ENCODE measurements at places on chromosomes 7 and 10.

DNA sequence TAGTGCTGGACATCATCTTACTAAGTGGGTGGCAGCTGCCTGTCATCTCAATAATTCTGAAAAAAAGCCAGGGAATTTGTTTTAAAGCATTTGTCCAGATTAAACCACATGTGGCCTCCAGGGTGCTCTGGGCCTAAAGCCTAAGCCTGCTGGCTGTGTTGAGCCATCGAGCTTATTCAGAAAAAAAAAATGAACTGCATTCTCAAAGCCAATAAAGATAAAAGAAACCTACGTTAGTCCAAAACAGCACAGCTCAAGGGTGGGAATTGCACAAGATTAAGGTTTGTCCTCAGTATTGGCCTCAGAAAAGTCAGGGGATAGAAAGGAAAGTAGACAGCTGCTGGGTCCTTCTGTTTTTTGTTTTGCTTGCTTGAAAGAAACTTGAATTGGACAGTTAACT lies 22.6 kb upstream of the PRTFDC1 start:
- DNase-seq: no peak

DNA sequence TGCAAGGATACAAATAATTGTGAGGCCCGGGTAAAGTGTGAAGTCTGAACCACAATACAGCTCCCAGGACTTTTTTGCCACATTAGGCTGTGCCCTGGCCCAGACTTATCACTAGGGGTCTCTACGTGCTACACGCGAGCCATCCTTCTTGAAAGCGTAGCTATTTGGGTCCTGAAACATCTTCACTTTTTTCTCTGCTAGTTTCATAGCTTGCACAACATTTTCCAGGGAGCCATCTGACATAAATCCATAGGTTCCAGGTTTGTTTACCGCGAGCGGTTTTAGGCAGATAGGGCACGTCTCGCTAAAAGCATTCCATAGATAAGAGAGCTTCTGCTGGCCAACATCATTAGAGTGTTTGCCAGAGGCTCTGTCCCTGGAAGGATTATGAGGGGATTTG lies 226.5 kb downstream of the RPS24 start:
- DNase-seq: no peak

DNA sequence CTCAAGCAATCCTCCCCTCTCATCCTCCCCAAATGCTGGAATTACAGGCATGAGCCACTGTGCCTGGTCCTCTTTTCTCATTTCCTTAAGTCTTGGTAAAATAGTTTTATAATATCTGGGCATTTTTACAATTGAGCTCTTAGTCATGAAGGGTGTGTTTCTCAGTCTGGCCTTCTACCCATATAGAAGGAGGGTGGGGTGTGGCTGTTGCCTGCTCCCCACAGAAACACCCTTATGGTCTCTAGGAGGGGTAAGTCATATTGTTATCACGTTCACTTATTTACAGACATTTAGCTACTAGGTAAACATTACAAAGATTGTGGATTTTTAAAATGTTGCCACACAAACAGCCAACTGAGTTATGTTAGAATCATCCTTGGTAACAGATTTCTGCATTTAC lies 6.7 kb upstream of the OTUD1 start:
- no peak for DNase-seq

GRCh38 chr7:195830-196128 lies 3.4 kb downstream of the FAM20C start:
- DNase-seq: no peak

GRCh38 chr10:8677642-8678041 lies 623.2 kb downstream of the GATA3 start:
- DNase-seq: no peak

- DNase-seq: no peak
Observed at GRCh38 chr7:39306016-39306570, 260.1 kb upstream of the YAE1 start.

- peak; percentile 86 for DNase-seq
Observed at GRCh38 chr7:102279537-102280400, 6.9 kb upstream of the SH2B2 start.

- no peak for DNase-seq
Observed at GRCh38 chr7:130970696-130971095, 236.7 kb upstream of the KLF14 start.

GRCh38 chr10:94490789-94491039 lies 54.9 kb upstream of the HELLS start:
- no peak for DNase-seq

DNA sequence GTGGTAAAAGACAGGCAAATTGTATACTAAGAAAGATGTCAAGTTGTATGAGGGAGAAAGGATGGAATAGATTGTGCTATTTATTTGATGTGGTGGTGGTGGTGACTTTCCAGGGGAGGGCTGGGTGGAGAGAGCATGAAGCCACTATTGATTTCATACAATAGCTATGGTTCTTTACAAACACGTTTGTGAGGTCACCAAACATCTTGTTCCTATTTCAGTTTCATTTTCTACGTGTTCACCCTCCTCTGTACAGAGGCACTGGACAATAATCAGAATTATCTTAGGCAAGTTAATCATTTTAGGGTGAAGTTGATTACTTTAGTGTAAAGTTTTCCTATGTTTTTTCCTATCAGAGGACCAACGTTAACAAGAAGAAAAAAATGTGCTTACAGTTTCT lies 10.3 kb upstream of the CNTNAP2 start:
- DNase-seq: no peak

DNA sequence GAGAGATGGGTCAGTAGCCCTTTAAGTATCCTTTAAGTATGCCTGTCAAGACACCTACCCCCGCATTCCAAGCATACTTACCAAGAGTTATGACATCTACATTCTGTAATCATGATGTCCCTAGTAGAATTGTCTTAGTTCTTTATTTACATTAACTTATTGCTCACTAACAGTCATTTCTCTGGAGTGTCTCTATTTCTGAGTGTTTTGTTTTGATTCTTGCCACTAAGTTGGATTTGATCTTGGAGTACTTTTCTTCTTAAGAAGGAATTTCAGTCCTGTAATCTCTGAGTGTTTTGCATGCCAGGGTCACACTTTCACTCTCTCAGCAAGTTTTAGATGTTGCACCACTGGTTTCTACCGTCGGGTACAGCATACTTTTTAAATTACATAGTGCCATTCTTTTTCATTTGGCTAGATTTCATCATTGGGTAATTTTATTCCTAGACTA lies 1053.9 kb downstream of the KCNMA1 start:
- no peak for DNase-seq

DNA sequence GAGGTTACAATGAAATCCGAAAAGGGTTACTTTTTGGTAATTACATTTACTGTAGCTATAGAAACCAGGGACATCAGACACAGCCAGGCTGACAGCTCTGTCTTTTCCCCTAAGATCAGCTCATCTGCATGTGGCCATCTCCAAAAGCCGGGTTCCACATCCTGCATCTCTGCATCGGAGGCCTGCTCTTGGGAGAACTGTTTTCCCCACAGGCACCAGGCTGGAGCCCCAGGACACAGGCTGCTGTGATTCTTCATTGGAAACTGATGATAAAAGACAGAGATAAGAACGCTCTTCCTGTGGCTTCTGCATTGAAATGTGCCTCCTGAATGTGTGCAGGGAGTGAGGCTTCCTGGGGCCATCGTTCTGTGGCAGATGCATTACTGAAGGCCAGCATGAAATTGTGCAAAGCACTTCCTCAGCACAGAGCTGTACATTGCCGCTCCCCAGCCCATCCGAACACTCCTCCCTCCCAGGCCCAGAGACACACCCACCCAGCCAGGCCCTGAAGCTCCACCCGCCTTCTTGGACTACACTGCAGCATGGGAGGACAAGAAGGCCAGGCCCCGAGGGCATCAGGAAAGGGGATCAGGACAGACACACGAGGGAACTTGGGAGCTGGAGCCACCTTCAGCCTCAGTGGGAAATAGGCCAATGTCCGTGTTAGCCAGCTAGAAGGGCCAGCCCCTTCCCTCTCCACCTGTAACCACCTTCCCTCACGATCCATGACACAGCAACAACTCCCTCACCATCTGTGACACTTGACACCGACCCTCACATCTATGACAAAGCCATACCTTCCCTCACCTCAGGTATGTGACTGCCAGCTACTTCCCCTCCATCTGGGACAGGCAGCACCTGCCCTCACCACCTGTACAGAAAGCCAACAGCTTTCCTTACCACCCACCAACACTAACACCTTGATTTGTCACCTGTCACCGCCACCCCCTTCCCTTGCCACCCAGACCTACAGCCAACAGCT lies 113.2 kb downstream of the GRID1 start:
- DNase-seq: no peak

- DNase-seq: no peak
Observed at GRCh38 chr7:156496363-156496769, 144.2 kb upstream of the RNF32 start.

- peak; percentile 10 for DNase-seq
Observed at GRCh38 chr10:59240582-59241183, 64.2 kb downstream of the PHYHIPL start.

- no peak for DNase-seq
Observed at GRCh38 chr7:151711906-151712809, 164.8 kb downstream of the PRKAG2 start.

GRCh38 chr7:28684650-28685241 lies 272.4 kb downstream of the CREB5 start:
- DNase-seq: peak; percentile 37

GRCh38 chr10:98260752-98261151 lies 7.2 kb downstream of the LOXL4 start:
- DNase-seq: no peak

GRCh38 chr7:46630031-46630430 lies 709.0 kb upstream of the IGFBP3 start:
- no peak for DNase-seq

DNA sequence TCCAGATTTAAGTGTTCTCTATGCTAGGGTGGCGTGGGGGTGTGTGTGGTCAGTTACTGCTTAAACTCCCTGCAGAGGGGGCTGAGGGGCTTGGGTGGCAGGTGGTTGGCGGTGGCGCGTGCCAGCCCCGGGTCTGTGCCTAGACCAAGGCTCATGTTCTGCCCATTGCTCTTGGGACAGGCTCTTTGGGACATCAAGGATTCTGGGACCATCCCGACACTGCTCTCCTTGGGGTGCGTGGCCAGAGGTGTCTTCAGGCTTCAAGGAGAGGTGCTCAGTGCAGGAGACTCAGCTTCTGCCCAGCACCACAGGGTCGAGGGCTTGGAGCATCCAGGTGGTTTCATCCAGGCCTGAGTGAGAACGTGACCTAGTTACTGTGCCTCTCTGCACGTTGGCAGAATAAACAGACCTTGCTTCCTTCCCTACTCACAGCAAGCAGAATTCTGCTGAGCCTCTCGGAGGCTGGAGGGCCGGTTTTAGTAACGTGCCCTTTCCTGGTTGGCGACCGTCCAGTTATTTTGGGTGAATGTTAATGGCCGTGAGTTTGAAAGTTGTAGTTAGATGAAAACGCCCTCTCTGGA lies 39.9 kb downstream of the CAMK1D start:
- DNase-seq: no peak

GRCh38 chr7:151754142-151754590 lies 122.7 kb downstream of the PRKAG2 start:
- DNase-seq: peak; percentile 50

DNA sequence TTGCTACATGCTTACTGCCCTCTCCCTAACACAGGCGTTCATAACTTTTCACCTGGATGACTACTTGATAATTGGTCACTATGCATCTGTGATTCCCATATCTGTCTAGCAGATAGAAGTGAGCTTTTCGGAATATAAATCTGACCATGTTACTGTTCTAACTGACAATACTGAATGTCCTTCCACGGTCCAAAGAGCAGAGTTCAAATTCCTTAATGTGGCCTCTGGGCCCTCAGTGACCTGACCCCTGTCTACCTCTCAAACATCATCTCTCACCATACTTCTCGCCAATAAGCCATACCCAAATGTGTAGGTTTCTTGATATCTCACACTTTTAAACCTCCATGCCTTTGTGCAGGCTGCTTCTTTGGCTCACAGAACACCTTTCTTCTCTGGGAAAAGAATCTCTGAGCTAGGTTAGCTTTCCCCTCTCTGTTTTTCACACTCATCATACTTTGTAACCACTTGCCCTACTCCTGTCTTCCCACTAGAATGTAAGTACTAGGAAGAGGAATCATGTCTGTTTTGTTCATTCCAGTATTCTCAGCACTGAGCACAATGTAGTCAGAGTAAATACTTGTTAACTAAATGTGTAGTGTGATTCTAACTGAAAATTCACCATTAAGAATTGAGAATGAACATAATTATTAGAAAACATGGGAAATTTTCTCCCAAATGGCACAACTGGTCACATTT lies 39.2 kb upstream of the LRRC17 start:
- DNase-seq: no peak

DNA sequence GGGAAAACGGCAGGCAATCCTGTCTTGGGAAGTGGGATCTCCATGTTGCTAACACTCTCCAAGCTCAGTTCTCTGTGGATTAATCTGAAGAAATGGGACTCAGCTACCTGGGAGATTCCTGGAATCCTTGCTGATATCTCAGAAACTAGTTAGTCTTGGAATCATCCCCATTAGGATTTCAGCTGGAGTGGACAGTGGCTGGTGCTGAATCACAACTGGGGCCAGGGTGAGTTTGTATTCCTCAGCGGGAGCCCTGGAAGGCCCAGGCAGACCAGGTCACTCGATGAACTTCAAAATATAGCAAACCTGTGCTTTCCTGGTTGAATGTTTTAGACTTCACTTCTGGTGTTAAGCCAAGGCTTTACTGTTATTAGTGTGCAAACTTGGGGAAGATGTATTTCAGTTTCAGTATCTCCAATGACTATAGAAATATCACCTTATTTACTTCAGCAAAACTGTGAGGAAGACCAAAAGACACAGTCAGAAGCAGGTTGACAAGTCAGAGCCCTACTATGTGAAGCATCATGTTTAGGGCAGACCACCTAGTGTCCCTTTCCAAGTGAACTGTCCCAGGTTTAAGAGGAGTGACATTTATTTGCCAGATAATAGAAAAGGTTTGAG lies 126.1 kb downstream of the AOAH start:
- DNase-seq: no peak

GRCh38 chr10:68221196-68221595 lies 10.7 kb downstream of the ATOH7 start:
- no peak for DNase-seq

DNA sequence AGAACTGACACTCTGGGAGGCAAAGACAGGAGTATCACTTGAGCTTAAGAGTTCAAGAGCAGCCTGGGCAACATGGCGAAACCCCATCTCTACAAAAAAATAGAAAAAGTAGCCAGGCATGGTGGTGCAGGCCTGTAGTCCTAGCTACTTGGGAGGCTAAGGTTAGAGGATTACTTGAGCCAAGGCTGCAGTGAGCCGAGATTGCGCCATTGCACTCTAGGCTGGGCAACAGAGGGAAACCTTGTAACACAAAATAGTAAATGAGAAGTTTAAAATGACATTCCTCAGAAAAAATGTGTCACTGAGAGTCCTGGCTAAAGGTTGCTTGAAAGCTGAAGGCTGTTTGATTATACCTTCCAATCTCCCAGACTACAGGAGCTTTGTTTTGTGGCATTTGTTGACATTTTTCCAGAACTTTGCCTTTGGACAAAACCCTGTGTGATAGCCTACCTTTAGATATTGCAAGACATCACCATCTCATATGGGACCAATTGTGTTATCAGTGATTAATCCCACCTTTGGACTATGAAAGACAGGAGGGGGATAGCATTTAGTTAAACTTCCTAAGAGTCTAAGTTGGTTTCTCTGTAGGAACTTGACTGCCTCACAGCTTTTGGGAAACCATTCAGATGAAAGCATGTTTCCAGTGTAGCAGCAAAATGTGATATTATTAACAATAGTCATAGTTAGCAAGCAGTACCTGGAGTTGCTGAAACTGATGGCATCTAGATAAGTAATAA lies 5.3 kb downstream of the TNKS2 start:
- no peak for DNase-seq

GRCh38 chr10:79127151-79127961 lies 58.6 kb downstream of the ZMIZ1 start:
- no peak for DNase-seq

GRCh38 chr7:19619122-19619521 lies 89.7 kb downstream of the POLR1F start:
- DNase-seq: no peak

GRCh38 chr10:116744163-116744753 lies 1.9 kb upstream of the HSPA12A start:
- no peak for DNase-seq
